Left lung (tissue), 14 donors: ENCODE measurements at places on chromosomes 13 and 19. TPM values are rescaled to one million over a fixed set of nuclear protein-coding genes. Genes with fewer than 3 reads are reported as not detected.
A peak's percentile ranks its signal among the peaks of the same experiment; 100 is the strongest.

GRCh38 chr19:43439032-43439708 lies 24.5 kb downstream of the TEX101 start:
- H3K27ac ChIP-seq: peak overlapping the region; percentile 55
- DNase-seq: no peak
- H3K4me1 ChIP-seq: peaks cover 10% of the 10 kb centered on the region
- no peak overlapping the region for H3K4me3 ChIP-seq

ZNF492 gene
- 2.1 TPM for polyA plus RNA-seq

GRCh38 chr19:3665681-3666544 lies 34.4 kb downstream of the PIP5K1C start:
- no peak overlapping the region for H3K27ac ChIP-seq
- H3K4me1 ChIP-seq: peaks cover 6% of the 10 kb centered on the region
- DNase-seq: no peak
- H3K36me3 ChIP-seq: no peaks in the 10 kb centered on the region
- peaks cover 4% of the 10 kb centered on the region for H3K27me3 ChIP-seq
- no peak overlapping the region for H3K4me3 ChIP-seq

GRCh38 chr13:97248243-97248642 lies 26.1 kb downstream of the MBNL2 start:
- H3K27ac ChIP-seq: no peak overlapping the region
- no peak for DNase-seq
- peaks cover 36% of the 10 kb centered on the region for H3K4me1 ChIP-seq
- H3K36me3 ChIP-seq: no peaks in the 10 kb centered on the region
- no peak overlapping the region for H3K4me3 ChIP-seq
- no peaks in the 10 kb centered on the region for H3K27me3 ChIP-seq
